ENCODE measurements at places on chromosomes 2 and 18.

- no peak for DNase-seq
Measured at GRCh38 chr2:207311316-207312005, 145.7 kb upstream of the KLF7 start.

GRCh38 chr2:8422450-8422800, 259.4 kb upstream of the ID2 start:
- DNase-seq: no peak

DNA sequence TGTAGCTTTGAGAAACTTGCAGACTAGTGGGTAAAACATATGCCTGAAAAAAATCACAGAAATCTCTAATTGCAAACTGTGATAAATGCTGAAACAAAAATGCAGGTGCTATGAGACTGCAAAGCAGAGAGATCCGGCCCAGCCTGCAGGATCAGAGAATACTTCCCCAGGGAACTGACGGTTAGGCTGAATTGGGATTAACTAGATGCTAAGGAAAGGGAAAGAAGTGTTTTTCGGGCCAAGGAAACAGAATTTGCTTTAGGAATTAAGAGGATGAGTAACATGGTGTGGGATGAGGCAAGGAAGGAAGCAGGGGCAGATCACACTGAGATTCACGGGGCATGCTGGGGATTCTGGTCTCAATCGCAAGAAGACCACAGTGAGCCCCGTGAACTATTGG, 71.5 kb downstream of the OSBPL6 start:
- DNase-seq: no peak

- DNase-seq: no peak
Measured at GRCh38 chr2:191657977-191658376, 20.0 kb upstream of the NABP1 start.

DNA sequence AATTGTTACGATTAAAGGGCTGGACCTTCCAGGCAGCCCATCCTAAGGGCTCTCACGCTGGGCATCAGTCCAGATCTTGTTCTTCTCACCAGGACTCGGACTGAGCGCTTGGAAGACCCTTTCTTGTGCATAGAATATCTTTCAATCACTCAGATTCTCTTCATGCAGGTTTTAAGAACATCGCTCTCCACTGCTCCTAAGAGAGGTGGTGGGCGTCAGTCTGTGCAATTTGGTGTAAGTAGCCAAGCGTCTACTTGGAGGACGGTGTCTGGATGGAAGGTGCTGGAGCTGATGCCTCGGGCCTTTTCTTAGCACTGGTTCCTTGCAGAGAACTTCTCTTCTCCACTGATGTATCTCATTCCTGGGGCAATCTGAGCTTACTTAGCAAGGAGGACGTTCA, 68.7 kb downstream of the ASB1 start:
- DNase-seq: no peak

DNA sequence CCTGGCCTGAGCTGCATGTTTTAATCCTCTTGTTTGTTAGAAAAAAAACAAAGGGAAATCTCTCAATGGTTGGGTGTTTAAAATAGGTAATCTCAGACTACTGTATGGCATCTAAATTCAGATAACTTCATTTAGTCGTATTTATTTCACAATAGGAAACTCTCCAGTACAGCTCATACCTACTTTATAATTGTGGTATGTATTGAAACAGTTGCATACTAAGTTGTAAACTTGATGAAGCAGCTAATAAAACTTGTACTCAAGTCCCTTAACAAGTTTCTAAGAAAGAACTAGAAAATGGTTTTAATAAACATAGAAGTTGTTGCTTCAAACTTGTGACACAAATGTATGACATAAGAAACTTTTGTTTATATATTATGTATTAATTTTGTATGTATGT, 334.5 kb downstream of the PTPRM start:
- DNase-seq: no peak

DNA sequence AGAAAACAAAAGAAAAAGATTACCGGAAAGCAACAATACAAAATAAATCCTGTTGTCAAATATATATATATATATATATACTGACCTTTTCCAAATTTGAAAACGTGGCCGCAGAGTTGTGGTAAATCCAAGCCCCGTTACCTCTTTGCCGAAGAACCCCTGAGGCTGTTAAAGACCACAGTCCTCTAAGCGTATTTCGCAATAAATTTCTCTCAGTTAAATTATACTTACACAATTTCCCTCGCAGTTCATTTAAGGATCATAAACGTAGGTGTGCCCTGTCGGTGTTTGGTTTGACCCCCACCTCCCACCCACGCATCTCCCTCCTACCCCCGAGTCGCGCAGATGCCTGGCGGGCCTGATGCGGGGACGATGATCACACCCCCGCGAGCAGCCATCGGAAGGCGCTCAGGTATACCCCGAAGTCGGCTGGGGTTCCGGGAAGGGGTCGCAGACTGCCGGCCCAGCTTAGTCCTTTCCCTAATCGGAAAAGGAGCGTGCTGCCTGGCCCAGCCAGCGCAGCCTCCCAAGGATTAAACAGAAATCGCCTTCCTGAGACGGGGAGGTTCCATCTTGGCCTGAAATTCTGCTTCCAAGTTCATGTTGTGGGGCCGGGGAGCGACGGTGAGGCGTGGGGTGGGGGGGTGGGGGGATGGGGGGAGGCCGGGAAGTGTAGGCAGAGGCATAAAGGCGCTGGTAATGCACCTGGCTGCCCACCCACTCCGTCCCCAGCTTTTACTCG, 2.9 kb upstream of the MEIS1 start:
- DNase-seq: no peak

GRCh38 chr2:105455488-105456003, 56.7 kb upstream of the FHL2 start:
- no peak for DNase-seq

- no peak for DNase-seq
Measured at GRCh38 chr2:214465363-214466146, 54.7 kb downstream of the VWC2L start.

GRCh38 chr2:68418855-68419254, 48.2 kb downstream of the FBXO48 start:
- no peak for DNase-seq

DNA sequence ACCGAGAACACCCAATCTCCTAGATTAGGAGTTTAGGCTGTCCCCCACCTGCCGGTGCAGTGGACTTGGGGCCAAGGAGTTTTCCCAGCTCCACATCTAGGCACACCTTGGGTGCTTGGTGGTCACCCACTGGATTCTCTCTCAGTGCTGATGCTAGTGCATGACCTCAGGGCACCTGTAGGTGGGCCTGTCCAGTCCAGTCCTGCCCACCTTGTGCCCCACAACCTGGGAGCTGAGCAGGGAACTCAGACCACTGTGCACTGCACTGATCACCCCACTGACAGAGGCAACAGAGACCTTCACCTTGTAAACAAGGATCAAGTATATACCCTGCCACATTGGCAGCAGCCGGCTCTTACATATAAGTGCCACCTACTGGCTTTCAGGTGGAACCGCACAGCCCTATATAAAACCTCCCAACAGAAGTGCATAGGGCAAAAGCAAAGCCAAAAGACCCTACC, 12.7 kb upstream of the CDH19 start:
- no peak for DNase-seq

DNA sequence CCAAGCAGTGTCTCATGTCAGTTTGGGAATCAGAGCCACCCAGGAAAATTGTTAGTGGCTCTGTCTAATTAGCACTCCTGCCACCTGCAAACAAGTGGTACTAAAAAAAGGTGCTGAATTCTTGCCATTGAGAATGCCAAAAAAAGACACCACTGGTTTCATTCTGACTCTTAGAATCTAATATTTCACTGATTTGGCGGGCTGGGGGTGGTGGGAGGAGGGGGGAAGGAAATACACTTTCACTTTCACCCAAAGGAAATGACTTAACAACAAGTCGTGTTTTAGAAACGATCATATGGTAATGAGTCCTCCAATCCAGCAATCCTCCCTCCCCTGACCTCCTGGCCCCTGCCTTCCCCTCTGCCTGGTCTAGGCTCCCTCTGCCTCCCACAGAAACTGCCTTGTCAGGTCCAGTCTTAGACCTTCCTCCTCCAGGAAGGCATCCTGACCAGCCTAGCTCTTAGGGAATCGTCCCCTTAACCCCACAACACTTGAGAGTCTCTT, 4.4 kb upstream of the KLHL29 start:
- DNase-seq: no peak

GRCh38 chr18:6976935-6977334, 140.7 kb downstream of the LAMA1 start:
- DNase-seq: no peak

- DNase-seq: no peak
Measured at GRCh38 chr18:76414936-76415621, 80.0 kb downstream of the ZNF516 start.

DNA sequence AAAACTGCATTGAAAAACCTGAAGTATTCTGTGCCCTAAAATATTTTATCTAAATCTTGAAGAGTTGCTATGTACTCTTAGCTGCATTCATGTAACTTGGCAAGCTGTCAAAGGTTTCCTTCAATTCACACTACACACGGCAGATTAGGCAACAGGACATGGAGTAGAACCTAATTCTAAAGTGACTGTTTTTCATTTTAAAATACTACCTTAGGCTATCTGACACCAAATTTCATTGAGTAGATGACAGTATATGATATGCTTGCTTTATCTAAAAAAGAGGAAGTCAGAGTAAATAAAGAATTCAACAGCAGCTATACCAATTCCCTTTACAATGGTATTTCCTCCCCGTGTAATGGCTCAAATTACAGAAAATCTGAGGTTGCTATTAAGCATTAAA, 45.4 kb downstream of the EXOC6B start:
- no peak for DNase-seq

DNA sequence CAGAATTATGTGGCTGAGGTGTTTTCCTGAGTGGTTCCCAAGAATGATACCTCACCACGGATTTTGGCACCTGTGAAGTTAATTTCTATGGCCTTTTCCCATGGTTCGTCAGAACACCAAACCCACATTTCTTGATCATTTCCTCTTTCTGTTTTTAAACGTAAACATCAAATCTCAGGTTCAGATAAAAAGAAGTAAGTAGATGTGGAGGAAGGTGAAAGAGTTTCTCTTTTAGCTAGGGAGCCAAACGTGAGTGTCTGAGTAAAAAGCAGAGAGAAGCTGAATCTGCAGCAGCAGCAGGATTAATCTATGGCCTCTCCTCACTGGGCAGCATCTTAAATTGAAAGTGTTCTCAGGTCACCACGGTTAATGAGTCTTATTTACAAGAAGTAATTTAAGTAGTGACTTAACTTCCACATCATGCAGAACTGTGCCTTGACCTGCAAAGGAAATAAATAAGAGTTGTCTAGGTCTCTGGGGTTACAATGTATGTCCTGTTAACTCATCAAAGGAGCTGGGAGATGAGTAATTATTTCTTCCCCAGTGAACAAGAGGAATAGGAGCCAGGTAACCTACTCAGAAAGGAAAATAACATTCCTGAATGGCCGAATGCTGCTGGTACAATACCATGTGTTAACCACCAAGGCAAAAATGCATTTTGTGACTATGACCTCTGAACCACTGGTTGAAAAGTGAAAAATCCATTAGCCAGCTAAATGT, 139.6 kb upstream of the NETO1 start:
- DNase-seq: no peak

- no peak for DNase-seq
Measured at GRCh38 chr2:1685957-1686783, 58.1 kb downstream of the PXDN start.

DNA sequence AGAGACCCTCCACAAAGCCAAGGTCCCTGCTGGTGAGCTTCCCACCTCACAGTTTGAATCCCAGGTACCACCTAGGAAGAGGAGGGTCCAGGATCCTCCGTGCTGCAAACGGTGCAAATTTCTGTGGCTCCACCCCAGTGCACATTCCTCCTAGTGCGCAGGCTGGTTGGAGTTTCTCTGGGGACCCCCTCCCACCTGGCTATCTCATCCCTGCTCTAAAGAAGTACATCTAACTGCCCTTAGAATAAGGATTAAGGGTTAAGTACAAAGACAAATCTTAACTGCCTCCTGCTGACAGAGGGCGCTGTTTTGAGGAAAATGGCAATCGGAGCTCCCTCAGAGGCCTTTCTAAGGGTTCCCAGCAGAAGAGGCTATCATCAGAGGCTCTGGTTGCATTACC, 109.6 kb upstream of the FSIP2 start:
- DNase-seq: no peak

DNA sequence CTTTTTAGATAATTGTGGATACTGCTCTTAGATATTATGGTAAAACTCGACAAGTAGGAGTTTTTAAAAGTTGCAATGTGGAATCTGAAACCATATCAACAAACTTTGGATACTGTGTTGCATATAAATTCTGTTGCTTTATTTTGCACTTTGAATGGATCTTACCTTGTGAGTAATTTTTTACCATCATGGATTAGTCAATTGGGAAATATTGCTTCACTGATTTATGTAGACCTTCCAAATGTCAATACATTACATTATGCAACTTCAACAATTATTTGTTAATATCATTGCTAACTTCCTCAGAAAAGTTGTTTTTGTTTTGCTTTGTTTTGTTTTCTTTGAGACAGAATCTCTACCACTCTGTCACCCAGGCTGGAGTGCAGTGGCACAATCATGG, 102.0 kb upstream of the SLC38A11 start:
- no peak for DNase-seq

DNA sequence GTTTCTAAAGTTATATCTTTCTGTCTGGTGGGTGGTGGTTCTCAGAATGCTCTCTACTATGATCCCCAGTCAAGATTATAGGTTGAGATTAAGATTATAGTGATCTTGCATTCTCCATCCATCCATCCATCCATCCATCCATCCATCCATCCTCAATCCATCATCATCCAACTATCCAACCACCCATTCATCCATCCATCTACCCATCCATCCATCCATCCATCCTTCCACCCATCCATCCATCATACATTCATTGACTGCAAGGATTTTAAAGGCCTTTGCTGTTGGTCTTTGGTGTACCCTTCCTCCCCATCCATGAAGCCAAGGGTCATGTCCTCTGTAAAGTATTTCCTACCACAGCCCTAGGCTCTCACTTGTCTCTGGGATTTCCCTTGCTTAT, 13.1 kb downstream of the GLI2 start:
- no peak for DNase-seq

- DNase-seq: no peak
Measured at GRCh38 chr2:238644095-238645081, 203.5 kb upstream of the TWIST2 start.

DNA sequence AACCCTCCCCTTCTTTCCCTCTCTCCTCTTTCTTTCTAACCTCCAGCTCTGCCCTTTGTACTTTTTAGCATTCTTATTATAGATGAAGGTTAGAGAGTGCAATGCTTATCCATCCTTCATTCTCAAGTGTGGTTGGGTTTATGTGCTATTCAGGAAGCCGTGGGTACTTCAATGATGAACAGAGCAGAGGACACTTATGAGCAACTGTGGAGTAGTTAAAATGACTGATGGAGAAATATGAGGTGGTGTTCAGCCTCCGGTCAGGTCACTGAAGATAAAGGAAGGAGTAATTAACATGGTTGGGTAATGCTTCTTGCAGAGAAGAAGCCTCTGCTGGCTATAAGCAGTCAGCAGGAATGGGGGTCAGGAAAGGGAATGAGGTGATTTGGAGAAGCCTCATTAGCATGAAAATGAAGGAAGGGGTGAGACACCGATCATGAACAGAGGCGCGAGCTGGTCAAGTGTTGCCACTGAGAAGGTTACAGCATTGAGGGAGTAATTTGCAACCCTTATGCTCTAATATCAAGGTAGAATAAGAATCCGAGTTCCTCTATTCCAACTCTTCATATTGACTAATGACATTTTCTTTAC, 174.7 kb downstream of the LPIN1 start:
- DNase-seq: no peak

- DNase-seq: no peak
Measured at GRCh38 chr18:67596003-67596402, 79.5 kb upstream of the DSEL start.
